ENCODE measurements at places on chromosomes 12 and 14. TPM values are rescaled to one million over a fixed set of nuclear protein-coding genes. Genes with fewer than 3 reads are reported as not detected.

Gene OLR1
- 0.27 TPM for polyA plus RNA-seq

DNA sequence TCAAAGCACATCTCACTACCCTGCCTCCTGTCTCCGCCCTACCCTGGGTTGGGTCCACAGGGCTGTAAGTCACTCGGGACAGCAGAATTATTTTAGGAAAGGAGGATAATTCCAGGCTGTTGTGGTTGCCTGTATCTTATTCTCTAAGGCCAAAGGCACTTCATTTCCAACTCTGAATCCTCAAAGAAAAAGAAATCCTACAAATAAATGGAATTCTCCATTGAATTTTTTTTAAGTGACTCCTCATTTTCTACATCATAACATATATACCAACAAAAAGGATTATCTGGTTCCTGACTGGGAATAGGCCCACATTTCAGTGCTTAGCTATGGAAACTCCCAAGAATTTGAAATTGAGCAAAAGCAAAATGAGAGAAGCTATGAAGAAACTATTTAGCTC is 186.4 kb downstream of the ITPR2 start:
- DNase-seq = no peak

- DNase-seq = no peak
Measured at GRCh38 chr14:72863216-72864006, 30.5 kb downstream of the DPF3 start.

GRCh38 chr12:106139422-106140171 is 843 bp upstream of the NUAK1 start:
- peak; percentile 83 for DNase-seq

Gene MYF5
- polyA plus RNA-seq = not detected

GRCh38 chr12:19912991-19913390 is 455.3 kb upstream of the PDE3A start:
- DNase-seq = no peak

GRCh38 chr12:110916295-110916875 is 4.0 kb downstream of the MYL2 start:
- DNase-seq = no peak

DNA sequence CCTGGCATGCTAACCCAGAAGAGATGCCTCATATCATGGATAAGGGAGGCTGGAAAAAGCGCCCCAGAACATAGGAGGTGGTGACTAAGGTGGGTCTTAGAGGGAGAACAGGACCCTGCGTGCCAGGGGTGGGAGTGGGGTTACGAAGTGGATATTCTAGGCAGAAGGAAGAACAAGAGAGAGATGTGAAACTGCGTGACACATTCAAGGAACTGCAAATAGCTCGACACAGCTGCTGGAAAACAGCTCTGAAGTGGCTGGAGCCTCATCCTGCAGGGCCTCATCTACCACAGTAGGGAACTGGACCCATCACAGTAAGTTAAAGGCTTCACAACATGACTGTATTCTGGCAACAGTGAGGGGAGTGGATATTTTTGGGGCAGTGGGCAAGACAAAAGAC is 61.1 kb downstream of the RNF34 start:
- no peak for DNase-seq

Gene CCDC184
- 0.57 TPM for polyA plus RNA-seq

Gene GPRC5A
- polyA plus RNA-seq = 3.7 TPM

DNA sequence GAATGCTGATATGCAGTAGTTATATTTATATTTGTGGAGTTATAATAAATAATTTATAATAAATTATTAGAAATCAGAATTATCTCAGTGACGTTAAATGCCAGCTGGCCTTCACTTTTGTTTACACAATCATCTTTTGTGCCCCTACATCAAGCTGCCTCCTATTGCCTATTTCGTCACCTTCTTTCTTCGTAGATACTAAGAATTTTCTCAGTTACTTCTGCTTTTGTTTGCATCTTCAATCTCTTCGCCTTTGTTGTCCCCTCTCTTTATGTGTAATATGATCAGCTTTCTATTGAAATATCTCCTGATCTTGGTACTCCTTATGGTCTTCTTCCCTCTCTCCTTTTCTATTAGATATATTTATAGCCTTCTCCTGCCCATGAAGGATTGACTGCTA is 197.0 kb downstream of the ERC1 start:
- DNase-seq = no peak

GRCh38 chr12:91954747-91955146 is 190.9 kb downstream of the BTG1 start:
- no peak for DNase-seq

DNA sequence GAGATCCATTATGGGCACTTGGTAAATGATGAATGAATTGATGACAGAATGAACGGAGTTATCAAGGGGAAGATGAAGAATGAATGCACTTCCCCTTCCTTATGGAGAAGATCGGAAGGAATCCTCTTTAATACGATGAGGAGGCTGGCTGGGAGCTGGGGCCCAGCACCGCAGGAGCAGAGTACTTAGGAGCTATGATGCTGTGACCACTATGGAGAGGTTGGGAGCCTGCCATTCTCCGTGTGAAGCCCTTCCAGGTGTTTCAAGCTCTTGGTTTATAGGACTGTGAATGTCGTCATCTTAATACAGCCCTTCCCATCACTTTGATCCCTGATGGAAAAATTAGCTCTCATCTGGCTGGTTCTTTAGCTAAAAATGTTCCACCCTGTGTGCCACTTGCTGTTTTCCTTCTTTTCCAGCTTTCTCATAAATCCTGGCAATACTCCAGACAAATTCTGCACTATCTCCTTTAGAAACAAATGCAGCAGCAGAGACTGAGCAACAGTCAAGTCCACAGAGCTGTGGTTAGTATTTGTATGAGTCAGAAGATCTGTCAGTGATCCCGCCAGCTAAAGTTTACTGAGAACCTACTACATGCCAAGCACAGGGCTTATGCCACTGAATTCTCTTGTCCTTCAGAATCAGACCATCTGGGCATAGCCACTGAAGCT is 263.1 kb upstream of the CRY1 start:
- DNase-seq = no peak

Gene NEDD1
- polyA plus RNA-seq = 4.7 TPM

DNA sequence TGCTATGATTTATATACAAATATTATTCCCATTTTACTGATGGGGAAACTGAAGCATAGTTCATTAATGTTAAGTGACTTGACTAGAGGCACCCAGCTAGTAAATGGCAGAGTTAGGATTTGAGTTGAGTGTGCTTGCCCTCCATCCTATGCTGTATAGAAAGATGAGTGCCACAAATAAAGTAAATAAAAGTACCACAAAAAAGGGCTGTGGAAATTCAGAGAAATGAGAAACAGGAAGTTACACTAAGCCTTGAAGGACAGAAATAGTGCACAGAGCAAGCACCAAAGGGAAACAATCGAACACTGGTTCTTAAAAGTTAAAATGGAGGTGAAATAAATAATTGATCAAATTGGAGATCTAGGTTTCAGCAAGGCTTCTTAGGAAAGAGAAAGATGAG is 9.2 kb upstream of the ABCD2 start:
- DNase-seq = no peak

- DNase-seq = no peak
Measured at GRCh38 chr12:66584673-66585072, 94.2 kb downstream of the GRIP1 start.

- no peak for DNase-seq
Measured at GRCh38 chr14:30553311-30553989, 5.5 kb upstream of the G2E3 start.

GRCh38 chr12:16346958-16347357 is 487 bp upstream of the MGST1 start:
- no peak for DNase-seq

Gene AKAP6
- polyA plus RNA-seq = 15.8 TPM

GRCh38 chr12:6937481-6938352 is 5.9 kb upstream of the RNU7-1 start:
- DNase-seq = peak; percentile 95

GRCh38 chr14:22475381-22475780 is 113.6 kb downstream of the DAD1 start:
- no peak for DNase-seq

GRCh38 chr12:72677139-72677538 is 405.0 kb downstream of the TRHDE start:
- DNase-seq = no peak

Gene TAS2R30
- 0.25 TPM for polyA plus RNA-seq

GRCh38 chr12:29843036-29843435 is 59.3 kb upstream of the TMTC1 start:
- DNase-seq = no peak

- no peak for DNase-seq
Measured at GRCh38 chr12:102201436-102202061, 3.9 kb upstream of the PMCH start.

DNA sequence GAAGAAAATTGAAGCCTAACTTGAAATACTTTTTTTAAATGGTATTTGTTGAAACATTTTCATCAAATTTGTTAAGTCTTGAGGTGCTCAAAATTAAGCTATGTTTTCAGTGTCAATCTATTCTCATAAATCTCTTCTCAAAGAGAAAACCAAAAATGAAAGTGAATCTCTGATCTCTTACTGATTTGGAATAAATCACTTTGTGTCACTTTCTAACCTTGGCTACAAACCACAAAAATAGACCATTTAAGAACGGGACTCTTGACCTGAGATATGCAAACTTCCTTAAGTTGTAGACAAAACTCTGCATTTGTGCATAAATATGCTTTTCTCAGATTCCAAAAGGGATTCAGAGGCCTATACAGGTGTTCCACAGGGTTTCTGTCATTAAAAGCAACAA is 192.9 kb downstream of the SEC23A start:
- no peak for DNase-seq

Gene ADAMTS20
- polyA plus RNA-seq = not detected

Gene CLEC4C
- polyA plus RNA-seq = not detected

DNA sequence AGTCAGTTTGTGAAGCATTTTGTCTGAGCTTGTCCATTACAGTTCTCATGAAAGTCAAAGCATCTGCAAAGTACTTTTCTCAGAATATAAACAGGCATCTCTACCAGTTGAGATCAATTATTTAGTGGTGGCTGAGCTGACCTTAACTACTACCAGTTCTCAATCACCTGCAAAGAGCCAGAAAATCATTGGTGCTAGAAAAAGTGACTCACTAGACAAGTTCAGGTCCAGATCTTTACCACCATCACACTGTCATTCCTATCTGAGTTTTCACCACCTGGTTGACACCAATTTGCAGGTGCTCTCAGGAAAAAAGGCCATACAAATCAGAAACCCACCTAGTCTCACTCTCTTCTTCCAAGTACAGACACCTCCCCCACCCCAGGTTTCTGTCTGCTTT is 33.3 kb downstream of the ITPR2 start:
- no peak for DNase-seq

GRCh38 chr12:124099661-124100060 is 126.6 kb downstream of the ZNF664 start:
- DNase-seq = no peak

DNA sequence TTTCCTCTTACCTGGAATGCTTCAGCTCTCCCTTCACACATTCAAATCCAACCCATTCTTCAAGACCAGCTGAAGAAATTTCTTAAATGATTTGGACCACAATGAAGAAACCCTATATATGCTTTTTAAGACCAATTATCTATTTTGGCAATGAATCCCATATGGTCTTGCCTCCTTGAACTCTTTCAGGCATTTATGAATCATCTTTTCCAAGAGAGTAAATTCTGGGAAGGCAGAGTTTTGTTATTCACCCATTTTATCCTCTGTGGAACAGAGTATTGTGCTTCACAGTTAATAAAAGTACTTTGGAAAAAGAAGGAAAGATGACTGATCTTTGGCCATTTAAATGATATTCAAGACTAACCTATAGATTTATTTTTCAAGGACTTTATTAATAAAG is 14.0 kb downstream of the GIT2 start:
- DNase-seq = no peak

Gene LHX5
- polyA plus RNA-seq = not detected

GRCh38 chr12:63090716-63091115 is 60.3 kb downstream of the AVPR1A start:
- no peak for DNase-seq

Gene RPL10L
- polyA plus RNA-seq = not detected

DNA sequence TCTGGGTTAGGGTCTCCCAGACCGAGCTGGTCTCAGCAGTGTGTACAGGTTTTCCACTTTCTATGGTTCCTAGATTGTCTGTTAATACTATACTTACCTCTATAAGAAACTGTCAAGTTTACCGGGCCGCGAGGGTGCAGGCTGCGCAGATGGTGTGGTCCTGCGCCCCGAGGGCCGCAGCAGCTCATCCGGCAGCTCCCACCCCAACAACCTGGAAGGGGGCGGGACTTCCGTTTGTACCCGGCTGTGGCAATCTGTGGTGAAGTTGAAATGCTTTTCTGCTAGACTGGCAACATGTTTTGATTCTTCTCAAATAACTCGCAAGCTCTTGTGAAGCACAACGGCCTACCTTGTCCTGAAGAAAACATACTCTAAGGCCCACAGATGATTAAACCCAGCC is at the start of gene CLEC9A:
Gene CLEC9A (plus strand): TSS at position 237 of the 400 bp plus-strand sequence. CDS start 22,006 bp downstream, outside the sequence.
- DNase-seq = no peak

Gene CD4
- polyA plus RNA-seq = 2.5 TPM
